ENCODE measurements at places on chromosomes 2 and 18.

GRCh38 chr2:27606611-27607010 is 22.2 kb downstream of the CCDC121 start:
- DNase-seq, result no peak

- no peak for DNase-seq
These were observed 86.7 kb downstream of the TMEM18 start for GRCh38 chr2:590214-591175.

- no peak for DNase-seq
These were observed 484 bp downstream of the ABCB6 start for GRCh38 chr2:219218217-219218731.

DNA sequence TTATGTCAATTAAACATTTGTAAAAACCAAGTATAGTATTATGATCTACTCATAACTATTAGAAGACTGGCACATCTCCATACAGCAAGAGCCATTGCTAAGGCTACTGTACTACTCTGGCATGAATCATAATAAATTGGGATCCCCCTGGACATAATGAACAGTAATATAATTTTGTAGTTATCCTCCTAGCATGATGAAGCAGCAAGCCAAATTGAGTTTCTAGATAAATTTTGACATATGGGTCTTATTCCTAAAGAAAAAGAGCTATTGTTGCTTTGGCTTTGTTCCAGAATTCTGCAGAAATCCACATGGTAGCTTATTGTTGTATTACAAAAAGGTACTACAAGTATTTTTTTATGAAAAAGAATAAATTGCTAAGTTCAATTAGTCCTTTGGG is 204.3 kb downstream of the CAMKMT start:
- no peak for DNase-seq

GRCh38 chr2:15939854-15940660 is at the start of gene MYCN:
MYCN (plus strand) TSS chr2:15940550; CDS start chr2:15942065, 1,515 bp downstream.
- no peak for DNase-seq

- DNase-seq, result no peak
These were observed 1.8 kb upstream of the CCDC68 start for GRCh38 chr18:54961016-54961423.

GRCh38 chr2:4107179-4107578 is 403.8 kb downstream of the DCDC2C start:
- DNase-seq, result no peak

- DNase-seq, result no peak
These were observed at the start of gene CNGA3 for GRCh38 chr2:98346311-98347236. CNGA3 (plus strand) TSS chr2:98346456; CDS start chr2:98369976, 23,520 bp downstream.
